Kidney capillary endothelial cell (primary cell): ENCODE measurements at places on chromosomes 12 and 14.

DNA sequence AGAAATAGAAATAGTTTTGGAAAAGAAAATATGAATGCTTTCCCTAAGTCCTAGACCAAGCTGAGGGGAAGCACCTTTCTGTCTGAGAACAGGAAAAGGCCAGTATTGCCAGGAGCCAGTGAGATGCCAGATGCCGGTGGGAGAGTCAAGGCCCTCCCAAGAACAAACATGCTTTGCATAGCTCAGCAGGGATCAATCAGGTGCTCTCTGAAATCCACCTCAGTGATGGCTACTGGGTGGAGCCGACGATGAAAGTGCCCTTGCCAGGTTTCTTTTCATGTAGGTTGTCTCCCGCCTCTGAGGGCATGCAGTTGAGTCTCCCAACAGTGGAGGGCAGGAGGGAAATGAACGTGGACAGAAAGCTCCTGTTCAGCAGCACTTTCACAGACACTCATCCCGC, 28.3 kb downstream of the DEGS2 start:
- no peak for DNase-seq

- DNase-seq, result no peak
These were observed 96.1 kb downstream of the CRADD start for GRCh38 chr12:93773122-93773871.

GRCh38 chr14:72909163-72909562, 15.3 kb upstream of the DPF3 start:
- DNase-seq, result no peak

DNA sequence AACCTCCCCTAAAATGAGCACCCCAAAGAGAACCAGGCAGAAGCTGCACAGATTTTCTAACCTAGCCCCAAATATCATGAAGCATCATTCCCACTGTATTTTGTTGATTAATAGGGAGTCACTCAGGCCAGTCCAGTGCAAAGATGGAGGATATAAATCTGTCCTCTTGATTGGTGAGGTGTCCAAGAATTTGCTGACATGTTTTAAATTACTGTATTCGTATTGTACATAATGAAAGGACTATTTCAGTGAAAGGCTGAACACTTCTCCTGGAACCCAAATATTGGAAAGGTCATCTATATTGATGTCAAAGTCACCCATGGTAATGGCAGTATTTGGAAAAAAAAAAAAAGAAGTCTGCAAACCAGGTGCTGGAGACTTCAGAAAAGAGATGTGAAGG, 477.5 kb downstream of the RMST start:
- DNase-seq, result no peak

DNA sequence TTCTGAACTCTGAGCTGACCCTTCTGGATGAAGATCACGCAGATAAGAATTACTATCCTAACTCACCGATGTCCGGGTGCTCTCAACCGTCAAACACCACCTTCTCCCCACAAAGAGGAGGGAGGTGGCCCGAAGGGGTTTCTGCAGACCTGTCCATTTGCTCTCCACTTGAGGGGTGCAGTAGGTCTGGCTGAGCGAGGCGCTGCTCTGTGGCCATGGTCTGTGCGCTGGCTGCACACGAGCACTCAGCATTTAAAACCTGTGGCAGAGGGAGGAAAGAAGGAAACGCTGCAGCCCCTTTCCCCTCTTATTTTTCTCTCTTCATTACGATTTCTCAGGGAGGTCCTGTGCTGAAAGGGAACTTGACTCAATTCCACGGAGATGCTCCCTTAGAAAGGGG, 1.5 kb upstream of the HOXC13 start:
- DNase-seq, result no peak

- no peak for DNase-seq
These were observed 209.2 kb downstream of the ALX1 start for GRCh38 chr12:85489194-85489593.

DNA sequence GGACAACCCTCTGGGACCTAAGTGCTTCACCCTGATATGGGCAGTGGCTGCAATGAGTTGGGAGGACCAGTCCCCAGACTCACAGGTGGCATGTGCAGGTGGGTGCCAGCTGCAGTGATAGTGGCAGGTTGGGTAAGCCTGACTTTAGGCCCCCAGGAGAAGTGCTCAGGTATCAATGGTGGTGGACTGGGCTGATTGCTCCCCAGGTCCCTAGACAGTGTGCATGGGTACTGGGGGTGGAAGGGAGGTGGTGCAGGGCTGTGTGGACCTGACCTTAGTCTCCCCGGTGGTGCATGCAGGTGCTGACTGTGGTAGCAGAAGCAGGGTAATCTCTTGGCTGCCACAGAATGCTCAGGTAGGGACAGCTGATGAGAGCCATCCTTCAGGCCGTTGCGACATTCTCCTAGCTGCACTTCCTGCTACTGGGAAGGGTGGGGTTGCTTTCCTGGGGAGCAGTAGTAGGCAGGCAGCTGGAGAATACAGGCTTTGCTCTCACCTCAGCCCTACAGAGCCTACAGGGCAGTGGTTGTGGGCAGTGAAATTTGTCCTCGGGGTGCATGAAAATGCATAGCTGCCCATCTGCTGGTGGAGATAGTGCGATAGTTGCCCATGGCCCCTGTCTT, 33.3 kb upstream of the CCND2 start:
- DNase-seq, result no peak

DNA sequence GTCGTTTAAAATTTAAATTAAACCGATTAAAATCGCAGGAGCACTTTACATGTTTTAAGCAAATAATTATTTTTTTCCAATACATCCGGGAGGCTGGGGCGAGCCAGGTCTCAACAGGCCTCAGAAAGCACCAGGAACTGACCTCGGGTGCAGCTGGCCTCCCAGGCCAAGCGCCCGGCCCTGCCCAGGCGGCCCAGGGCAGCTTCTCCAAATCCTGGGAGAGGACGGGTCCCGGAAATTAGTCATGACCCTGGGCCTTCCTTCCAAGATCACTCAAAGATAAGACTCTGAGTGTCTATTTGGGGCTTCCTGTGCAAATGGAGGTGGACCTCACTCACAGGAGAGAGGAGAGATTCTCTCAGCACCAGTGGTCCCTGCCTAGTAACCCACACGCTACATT, 177.1 kb downstream of the BCL11B start:
- no peak for DNase-seq

- DNase-seq, result no peak
These were observed 13.7 kb downstream of the P2RX4 start for GRCh38 chr12:121223292-121224285.
